ENCODE measurements at places on chromosomes 7 and 10.

- no peak for DNase-seq
Observed at GRCh38 chr10:97154162-97154561, 31.6 kb downstream of the SLIT1 start.

DNA sequence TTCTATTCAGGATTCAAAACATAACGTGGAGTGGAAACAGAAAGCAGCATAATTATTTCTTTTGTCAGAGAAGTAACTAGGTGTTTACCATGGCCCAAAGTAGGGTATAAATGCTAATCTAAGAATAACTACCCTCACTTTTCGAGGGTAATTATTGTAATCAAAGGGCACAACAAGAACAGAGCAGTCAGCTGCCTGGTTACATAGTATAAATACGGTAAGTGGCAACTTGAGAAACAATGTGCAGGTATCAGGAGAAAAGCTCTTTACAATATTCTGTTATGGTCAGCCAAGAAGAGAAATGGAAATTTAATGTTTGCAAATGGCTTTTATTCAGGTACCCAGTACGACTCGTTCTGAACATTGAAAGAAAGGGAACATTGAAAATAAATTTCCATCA, 242.0 kb upstream of the NPY start:
- no peak for DNase-seq

- no peak for DNase-seq
Observed at GRCh38 chr7:89809291-89809690, 345.0 kb upstream of the STEAP1 start.

GRCh38 chr7:157996359-157997079, 591.1 kb downstream of the PTPRN2 start:
- no peak for DNase-seq

- no peak for DNase-seq
Observed at GRCh38 chr7:92403760-92404074, 43.6 kb upstream of the GATAD1 start.

GRCh38 chr7:33632840-33633525, 272.4 kb upstream of the BMPER start:
- no peak for DNase-seq

DNA sequence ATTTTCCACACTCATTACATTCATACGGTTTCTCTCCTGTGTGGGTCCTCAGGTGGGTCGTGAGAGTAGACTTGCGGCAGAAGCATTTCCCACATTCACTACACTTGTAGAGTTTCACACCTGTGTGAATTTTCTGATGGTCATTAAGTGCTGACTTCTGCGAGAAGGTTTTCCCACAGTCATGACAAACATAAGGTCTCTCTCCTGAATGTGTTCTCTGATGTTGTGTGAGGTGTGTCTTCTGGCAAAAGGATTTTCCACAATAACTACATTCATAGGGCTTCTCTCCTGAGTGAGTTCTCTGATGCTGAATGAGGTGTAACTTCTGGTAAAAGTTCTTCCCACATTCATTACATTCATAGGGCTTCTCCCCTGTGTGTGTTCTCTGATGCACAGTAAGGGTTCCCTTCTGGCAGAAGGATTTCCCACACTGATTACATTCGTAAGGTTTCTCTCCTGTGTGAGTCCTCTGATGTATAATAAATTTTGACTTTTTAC, 15.1 kb downstream of the ZNF12 start:
- peak; percentile 16 for DNase-seq

GRCh38 chr7:48837266-48837665, 87.1 kb upstream of the CDC14C start:
- no peak for DNase-seq

- no peak for DNase-seq
Observed at GRCh38 chr10:44977287-44978212, 1.1 kb downstream of the DEPP1 start.

DNA sequence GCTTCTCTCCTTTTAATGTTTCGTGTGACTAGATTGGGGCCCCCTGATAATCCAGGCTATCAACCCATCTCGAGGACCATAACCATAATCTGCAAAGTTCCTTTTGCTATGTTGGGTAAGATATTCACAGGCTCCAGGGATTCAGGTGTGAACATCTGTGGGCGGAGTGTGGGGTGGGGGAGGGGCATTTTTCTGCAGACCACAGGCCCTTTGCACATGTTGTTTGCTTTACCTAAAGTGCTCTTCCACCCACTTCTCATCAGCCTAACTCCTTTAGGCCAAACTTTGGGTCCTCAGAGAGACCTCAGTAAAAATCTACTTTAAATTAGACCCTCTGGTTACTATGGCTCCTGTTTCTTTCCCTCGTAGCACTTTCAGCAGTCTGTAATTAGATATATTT, 284.4 kb downstream of the WDR11 start:
- no peak for DNase-seq

DNA sequence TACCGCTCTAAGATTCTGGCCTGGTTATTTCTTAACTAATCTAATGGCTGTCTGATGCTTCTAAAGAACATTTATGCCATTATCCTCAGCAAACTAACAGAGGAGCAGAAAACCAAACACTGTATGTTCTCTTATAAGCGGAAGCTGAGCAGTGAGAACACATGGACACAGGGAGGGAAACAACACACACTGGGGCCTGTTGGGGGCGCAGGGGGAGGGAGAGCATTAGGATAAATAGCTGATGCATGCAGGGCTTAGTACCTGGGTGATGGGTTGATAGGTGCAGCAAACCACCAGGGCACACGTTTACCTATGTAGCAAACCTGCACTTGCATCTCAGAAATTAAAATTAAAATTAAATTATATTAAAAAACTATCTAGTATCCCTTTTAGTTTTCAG, 853.5 kb downstream of the GATA3 start:
- no peak for DNase-seq

DNA sequence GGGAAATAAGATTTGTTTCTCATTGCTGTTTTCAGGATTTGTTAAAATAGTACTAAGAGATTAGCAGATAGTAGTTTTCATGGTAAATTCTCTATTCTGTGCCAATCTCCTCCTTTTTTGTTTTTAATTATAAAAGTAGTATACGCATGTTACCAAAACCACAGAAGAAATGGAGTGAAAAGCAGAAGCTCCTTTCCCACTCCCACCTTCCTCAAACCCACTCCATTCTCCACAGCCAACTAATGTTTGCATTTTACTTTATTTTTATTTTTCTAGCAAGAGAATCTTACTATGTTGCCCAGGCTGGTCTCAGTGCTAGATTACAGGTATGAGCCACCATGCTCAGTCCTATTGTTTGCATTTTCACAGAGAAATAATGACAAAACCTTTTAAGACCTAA, 4.5 kb upstream of the LRMDA start:
- no peak for DNase-seq

DNA sequence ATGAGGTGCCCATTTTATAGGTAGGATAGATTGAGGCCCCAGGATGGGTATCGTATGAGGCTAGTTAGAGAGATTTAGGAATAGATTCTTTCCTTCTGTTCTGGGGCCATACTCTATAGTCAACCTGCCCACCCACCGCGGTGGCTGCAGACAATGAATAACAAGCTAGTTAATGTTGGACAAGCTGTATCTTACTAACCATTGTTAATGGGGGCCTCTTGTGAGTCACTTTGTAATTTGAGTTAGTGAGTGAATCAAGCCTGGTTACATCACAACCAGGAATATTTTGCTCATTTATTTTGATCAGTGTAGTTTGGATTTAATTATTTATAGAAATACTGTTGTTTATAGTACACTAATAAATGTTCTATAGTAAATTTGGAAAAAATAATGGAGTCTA, 7.3 kb downstream of the SORCS3 start:
- no peak for DNase-seq

GRCh38 chr10:124524991-124525653, 63.5 kb downstream of the LHPP start:
- peak; percentile 52 for DNase-seq

GRCh38 chr10:123788981-123789380, 102.6 kb downstream of the CPXM2 start:
- DNase-seq = no peak

- DNase-seq = no peak
Observed at GRCh38 chr10:59832506-59832905, 73.8 kb downstream of the CCDC6 start.

- DNase-seq = peak; percentile 85
Observed at GRCh38 chr7:94394109-94394436, 622 bp upstream of the COL1A2 start.

- no peak for DNase-seq
Observed at GRCh38 chr7:28091190-28091589, 89.4 kb downstream of the JAZF1 start.

DNA sequence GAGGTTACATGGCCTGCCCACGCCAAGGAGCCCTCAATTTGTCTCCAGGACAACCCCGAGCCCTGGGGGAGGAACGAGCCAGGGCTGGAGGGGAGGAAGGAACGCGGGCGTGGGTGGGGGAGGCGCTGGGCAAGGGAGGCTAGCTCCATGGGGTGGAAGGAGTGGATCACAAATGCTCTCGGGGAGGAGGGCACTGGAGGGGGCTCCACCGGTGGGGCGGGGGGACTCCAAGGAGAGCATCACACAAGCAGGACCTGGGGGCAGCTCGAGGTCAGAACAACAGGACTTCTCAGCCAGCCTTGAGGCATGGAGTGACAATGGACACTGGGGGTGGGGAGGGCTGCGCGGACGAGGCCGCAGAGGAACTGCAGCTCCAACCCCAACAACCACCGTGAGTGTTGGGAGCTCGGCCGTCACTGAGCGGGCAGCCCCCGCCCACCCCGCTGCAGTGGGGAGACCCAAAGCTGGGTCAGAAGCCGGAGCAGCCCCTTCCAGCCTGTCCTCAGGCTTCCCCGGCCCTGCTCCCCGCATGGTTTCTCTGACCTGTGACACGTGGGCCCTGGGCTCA, 41.1 kb downstream of the STK32C start:
- DNase-seq = no peak

DNA sequence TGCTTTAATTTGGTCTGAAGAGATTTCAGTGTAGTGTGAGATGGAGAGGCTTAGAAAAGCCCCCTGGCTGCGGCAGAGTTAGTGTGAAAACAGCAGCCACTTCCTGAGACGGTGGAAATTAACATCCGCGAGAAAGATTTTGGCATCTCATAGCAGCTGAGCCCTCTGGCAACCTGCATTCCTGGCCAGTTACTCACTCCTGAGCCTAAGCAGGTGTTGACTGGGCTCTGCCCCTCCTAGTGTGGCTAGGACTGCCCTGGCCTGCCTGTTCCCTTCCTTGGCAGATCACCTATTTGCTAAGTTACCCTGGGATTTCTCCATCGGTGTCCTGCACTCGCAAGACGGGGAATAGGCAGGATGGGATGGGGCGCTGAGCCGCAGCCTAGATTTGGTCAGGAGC, 57.6 kb upstream of the LMTK2 start:
- no peak for DNase-seq

- DNase-seq = peak; percentile 31
Observed at GRCh38 chr10:43170491-43170890, 32.2 kb downstream of the CSGALNACT2 start.

- DNase-seq = no peak
Observed at GRCh38 chr10:24524314-24524713, 199.4 kb downstream of the ARHGAP21 start.

DNA sequence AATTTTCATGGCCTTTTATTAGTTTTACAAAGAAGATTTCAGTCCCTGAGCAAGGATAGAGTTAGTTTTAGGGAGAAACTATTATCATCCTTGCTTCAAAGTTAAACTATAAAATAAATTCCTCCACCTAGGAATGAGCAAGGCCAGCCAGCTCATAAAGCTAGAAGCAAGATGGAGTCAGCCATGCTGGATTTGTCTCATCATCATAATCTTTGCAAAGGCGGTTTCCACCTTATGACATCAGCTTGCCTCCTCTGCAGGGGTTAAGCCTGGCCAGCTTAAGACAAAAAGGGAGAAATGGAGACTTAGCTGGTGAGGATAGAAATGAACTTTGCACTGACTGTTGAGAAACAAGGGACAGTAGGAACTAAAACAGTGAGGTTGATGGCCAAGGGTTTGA, 18.7 kb downstream of the SSMEM1 start:
- DNase-seq = no peak

- DNase-seq = no peak
Observed at GRCh38 chr10:133294189-133294588, 14.5 kb downstream of the TUBGCP2 start.

- DNase-seq = peak; percentile 73
Observed at GRCh38 chr10:50392966-50393718, 141.8 kb upstream of the ASAH2 start.

- DNase-seq = peak; percentile 70
Observed at GRCh38 chr7:31735991-31736982, 49.3 kb downstream of the PPP1R17 start.

DNA sequence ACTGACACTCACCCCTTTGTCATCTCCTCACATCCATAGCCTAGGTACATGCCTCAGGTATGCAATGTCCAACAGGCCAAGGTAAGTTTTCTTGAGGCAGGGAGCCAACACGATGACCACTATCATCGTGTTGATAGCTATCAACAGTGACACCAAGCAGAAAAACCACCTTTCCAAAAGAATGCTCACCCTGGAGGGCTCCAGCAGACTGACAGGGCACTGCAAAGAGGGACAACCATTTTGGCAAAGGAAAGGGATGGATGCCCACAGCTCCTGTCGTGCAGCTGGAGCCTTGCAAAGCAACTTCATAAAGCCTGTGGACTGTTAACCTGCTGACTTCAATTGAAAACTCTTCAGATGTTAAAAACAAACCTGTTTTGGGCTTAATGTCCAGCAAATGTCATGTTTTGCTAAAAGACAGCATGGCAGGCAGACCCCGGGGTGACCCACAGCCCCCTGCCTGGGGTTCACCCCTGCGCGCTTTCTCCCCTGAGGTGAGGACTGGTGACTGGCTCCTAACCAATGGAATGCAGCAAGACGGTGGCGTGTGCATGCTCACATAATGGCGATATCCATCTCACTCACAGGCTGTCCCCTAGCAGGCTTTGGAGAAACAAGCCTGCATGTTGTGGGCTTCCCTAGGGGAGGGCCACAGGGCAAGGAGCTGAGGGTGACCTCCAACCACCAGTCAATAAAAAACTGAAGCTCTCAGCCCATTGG, 293.8 kb downstream of the TCERG1L start:
- no peak for DNase-seq

- no peak for DNase-seq
Observed at GRCh38 chr7:105688617-105689016, 107.3 kb upstream of the EFCAB10 start.

DNA sequence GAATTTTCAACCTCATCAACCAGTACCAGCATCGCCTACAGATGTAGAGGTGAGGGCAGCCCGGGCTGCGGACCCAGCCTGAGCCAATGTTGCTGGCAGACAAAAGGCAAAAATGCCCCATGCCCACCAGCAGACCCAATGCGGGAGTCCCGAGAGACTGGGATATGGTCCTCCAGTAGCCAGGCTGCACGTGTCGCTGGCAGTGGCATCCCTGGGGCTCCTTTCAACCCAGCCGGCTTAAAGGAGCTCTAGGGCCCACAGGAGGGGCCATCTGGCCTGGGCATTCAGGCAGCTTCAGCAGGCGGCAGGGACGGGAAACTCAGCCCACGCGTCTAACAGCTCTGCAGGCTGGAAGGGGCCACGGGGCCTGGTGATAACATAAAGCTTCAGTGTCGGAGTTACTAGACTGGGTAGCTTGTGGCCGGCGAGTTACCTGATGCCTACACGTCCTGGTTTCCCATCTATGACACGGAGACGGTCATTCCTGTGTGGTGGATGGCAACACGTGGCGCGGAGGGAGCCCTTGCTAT, 70.7 kb downstream of the PROSER2 start:
- no peak for DNase-seq

- peak; percentile 75 for DNase-seq
Observed at GRCh38 chr7:41885748-41886147, 182.9 kb upstream of the INHBA start.

GRCh38 chr10:1116051-1116450, 59.9 kb downstream of the WDR37 start:
- no peak for DNase-seq
